ENCODE measurements at places on chromosomes 7 and 10.
A peak's percentile ranks its signal among the peaks of the same experiment; 100 is the strongest.

DNA sequence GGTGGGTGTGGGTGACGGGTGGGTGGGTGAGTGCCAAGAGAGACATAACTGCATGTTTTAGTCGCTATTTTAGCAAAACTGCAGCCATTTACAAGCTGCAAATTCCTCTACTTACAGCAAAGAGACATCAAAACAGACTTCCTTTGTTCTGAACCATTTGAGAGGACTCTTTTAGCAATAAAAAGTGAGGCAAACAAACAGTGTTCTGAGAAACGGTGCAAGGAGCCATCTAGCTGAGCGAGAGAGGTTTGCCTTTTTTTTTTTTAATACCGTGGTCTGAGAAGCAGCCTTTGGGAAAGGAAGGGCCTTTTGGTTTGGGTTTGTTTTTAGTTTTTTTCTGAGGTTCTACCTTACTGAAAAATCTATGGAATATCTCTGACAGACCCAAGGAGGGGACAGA lies 62.9 kb downstream of the SCRN1 start:
- DNase-seq: no peak

GRCh38 chr10:8583096-8583495 lies 528.6 kb downstream of the GATA3 start:
- DNase-seq: no peak

DNA sequence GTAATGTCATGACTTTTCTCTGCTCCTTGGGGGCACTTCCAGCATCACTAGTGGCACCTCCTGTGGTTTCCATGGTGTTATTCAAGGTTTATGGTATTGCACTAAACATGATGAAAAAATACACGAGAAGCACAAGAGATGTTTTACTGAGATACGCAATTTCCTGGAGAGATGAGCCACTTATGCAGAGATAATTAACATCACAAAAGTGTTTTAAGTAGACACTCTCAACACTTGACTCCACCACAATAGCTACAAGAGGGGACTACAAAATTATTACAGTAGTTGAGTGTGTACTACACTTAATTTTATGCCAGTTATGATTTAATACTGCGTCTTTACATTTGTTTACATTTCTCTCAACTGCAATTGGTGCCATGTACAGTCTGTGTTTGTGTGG lies 906.7 kb downstream of the DNAJB9 start:
- no peak for DNase-seq

DNA sequence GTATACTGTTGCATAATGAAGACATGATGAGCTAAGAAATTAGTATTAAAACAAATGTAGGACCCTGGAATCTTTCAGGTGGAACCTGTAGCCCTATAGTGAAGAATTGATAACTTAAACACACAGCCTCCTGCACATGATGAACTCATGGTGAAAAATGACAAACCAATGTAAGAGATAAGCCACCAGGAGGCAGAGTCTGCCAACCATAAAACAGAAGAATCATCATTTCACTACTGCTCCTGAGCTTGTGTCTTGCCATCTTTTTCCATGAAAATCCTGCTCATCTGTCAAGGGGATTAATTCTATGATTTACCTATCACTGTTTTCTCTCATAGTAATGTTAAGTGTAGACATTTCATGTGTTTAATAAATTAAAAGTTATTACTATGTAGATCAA lies 363.9 kb downstream of the MALRD1 start:
- DNase-seq: no peak

- no peak for DNase-seq
Observed at GRCh38 chr10:20767028-20767427, 130.1 kb downstream of the NEBL start.

DNA sequence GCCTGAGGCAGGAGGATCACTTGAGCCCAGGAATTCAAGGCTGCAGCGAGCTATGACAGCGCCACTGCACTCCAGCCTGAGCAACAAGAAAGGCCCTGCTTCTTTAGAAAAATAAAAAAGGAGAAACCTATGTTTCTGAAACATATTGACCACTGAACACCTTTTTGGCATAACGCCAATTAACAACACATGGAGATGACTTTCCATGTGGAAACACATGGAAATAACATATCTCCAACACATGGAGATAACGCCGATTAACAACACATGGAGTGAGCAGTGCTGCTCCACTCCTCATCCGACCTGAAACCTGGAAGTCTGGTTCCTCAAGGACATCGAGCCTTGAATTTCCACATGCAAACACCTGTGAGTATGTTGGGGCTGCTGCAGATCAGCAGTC lies 126.9 kb downstream of the KCNMA1 start:
- DNase-seq: no peak

GRCh38 chr7:29084832-29085231 lies 61.5 kb downstream of the CPVL start:
- no peak for DNase-seq

- DNase-seq: peak; percentile 71
Observed at GRCh38 chr10:89414146-89414878, at the start of gene IFIT5. Gene IFIT5, plus strand, starts transcription at chr10:89414568. Its CDS starts 231 bp downstream, at chr10:89414799.

Data from stimulated activated naive CD8-positive, alpha-beta T cell treated with anti-CD3 and anti-CD28 coated beads, Interleukin-15, Interleukin-2, amounts not matched to agents 100 U/mL and 50 U/mL, for 24 hours (primary cell).